ENCODE measurements at places on chromosomes 1 and 21. TPM values are rescaled to one million over a fixed set of nuclear protein-coding genes. Genes with fewer than 3 reads are reported as not detected.
A peak's percentile ranks its signal among the peaks of the same experiment; 100 is the strongest.

Gene MTF2
- 94.7 TPM for total RNA-seq

Gene PLA2G2E
- total RNA-seq, result not detected

Gene SPRR2B
- not detected for total RNA-seq

Gene OR14K1
- not detected for total RNA-seq

DNA sequence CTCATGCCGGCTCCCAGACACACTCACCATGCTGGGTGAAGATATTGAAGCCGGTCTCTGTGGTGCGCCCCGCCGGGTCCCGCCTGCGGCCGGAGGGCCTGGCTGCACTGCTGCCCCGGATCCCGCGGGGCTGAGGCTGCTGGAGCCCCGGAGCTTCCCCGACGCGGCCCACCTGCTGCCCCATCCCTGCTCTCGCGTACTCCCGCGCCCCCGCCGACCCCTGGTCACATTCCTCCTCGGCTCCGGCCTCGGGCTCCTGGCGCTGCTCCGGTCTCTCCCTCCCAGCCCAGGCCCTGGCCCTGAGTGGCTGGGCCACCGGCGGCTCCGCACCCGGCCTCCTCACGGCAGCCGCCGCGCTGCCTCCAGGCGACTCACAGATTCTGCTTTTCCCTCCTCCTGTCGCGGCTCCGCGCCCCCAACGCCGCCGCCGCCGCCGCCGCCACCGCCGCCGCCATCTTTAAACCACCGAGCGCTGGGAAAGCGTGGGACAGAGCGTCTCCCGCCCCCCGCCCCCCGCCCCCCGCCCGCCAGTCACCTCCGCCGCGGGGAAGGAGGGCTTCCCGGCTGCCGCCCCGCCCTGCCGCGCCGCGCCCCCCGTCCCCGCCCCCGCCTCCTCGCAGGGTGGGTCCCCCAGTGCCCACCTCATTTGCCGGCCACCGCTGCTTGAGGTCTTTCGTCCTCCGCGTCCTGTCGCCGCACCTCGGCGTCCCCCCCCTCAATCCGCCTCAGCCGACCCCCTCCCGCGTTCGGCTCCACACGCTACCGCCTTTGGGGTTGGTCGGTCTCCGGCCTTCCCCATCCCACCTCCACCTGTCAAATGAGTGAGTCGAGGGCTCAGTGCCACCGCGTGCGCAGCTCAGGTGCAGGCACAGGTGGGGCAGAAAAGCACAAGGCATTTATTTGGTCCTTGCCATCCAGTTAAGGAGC, at the start of gene ABL2:
Gene ABL2 (minus strand): TSS at position 464 of the 927 bp plus-strand sequence. CDS start 280 bp downstream, at position 184.
- peak; percentile 46 for DNase-seq

DNA sequence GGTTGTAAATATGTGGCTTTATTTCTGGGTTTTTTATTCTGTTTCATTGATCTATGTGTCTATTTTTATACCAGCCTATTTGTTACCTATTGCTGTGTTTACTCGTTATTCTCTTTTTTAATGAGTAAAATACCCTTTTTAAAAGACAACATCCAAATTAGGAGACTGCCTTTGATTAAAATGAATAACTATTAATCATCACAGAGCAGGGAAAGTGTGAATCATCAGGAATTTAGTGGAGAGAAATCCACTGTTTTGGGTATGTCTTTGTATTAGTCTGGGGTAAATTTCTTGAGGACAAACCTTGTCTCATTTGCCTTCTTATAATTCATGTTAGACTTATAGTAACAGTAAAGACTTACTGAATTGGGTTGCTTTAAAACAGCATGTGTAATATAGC, 12.1 kb downstream of the DISC1 start:
- no peak for DNase-seq

GRCh38 chr21:41366522-41367151, 4.8 kb downstream of the MX2 start:
- peak; percentile 17 for DNase-seq

- DNase-seq, result no peak
These were observed 238.0 kb upstream of the TMEM51 start for GRCh38 chr1:14915356-14916054.

DNA sequence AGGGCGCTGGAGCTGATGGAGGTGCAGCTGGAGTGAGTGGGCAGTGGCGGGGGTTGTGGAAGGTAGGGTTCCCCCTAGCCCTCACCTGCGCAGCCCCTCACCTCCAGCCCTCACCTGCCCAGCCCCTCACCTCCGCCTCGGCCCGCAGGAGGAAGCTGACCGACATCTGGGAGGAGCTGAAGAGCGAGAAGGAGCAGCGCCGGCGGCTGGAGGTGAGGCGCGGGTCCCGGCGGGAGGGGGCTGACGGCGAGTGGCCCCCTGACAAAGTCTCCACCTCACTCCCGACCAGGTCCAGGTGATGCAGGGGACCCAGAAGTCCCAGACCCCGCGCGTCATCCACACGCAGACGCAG, 2.7 kb downstream of the EVA1B start:
- DNase-seq, result no peak

DNA sequence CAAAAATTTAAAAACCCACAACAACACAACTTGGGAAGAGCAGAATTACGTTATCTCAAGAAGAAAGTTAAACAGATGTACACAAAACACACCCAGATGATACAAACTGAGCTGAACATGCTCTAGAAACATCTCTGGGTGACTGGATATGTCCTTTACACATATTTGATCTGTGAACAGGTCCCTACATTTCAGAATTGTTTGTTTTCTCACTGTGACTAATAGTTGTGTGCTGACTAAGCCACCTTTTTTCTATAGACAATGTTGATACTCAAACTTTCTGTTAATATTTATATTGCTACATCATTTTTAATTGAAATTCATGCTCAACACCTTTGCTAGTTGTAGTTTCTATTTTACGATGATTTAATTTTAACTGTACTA, 1.0 kb upstream of the F11R start:
- no peak for DNase-seq

Data from occipital lobe (tissue), 3 donors.